ENCODE measurements at places on chromosomes 7 and 10.
A peak's percentile ranks its signal among the peaks of the same experiment; 100 is the strongest.

- DNase-seq, result no peak
Observed at GRCh38 chr10:1476455-1476803, 260.9 kb downstream of the ADARB2 start.

DNA sequence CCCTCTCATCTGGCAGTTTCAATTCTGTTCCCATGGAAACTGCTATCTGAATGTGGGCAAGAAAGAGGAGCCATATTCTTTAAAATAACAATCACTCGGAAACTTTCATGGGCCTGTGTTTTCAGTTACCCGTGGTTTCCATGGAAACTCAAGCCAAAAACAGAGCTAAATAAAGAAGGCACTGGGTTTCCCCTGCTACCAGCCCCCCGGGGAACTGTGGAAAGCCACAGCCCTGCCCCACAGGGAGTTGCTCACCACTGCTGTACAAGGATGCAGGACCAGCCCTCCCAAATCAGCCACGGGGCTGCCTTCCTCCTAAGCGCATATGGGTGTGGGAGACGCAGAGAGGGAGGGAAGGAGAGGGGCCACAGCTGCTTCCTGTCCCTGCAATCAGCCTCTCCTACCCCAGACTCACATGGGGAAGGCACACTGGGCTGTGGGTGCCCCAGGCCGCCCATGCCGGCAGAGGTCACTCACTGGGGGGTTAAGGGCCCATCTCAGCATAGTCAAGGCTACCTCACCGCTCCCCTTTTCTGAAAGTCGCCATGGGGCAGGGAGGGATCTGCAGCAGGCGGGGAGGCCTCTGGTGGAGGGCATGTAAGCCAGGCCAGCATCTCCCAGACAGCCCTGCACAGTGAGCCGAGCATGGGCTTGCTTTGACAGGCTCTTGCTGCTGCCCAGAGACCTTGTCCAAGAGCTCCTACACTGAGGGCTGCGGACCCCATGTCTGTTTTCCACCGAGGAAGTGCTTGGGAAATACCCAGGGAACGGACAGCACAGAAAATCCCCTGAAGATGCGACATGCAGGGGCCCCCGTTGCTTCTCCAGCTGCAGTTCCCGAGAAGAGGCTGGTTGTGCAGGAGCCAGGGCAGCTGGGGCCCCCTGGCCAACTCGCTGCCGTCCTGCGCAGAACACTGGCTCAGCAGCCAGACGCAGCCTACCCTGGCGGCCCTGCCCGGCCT lies 157.3 kb upstream of the PPP2R2D start:
- DNase-seq, result no peak

DNA sequence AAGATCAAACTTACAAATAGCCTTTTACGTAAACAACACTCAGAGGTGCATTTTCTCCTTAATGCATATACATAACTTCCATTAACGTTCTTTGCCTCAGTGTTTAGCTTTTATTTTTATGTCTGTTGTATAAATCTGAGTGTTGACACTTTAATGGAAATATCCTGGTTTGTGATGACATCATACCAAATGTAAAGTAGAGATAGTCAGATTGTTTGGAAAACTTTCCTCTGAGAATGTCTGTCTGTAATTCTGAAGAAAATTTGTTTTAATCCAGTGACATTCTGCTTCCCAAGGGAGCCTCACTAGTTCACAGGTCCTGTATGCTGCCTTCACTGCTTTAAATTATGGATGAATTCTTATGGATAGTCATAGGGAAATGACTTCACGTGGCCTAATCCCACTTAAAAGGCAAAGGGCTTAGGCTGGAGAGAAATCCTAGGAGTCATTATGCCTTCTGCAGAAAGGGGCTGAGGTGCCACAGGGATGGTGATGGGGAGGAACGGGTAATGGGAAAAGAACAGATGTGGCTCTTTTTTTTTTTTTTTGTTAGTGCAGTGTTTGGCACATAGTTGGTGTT lies 93.2 kb downstream of the DNAJB9 start:
- DNase-seq, result no peak

GRCh38 chr10:57959318-57960006 lies 308.2 kb downstream of the IPMK start:
- DNase-seq, result no peak

DNA sequence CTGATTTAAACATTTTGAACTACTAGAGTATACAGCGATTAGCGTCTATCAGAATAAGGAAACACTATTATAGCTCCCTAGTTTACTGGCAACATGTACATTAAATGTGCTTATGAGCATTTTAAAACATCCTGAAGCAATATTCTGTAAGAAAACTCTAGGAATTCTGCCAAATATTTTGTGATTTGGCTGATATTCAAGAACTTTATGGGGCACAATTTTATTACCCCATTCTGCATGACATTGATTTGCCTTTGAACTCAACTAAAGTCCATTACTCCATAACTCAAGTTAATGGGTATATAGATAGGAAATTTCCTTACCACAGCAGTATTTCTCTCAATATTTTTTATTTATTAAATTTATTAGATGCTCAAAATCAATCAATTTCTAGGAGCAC lies 369.9 kb upstream of the KCND2 start:
- DNase-seq, result no peak

DNA sequence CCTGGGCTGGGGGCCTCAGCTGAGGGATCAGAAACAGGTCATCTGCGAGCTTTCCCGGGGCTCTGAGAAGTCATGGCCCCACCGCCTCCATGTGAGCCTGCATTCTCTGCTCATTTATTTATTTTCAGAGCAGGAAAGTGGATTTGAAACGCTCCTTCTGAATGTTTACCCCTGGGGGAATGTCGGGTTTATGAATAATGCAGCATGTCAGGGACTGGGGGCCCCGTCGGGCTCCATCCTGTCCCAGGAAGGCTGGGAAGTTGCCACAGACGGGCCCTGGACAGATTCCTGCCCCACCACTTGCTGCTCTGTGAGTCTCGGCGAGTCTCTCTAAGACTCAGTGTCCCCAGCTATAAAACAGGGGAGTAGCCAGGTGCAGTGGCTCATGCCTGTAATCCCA lies 11.9 kb upstream of the GTF2IRD1 start:
- DNase-seq, result no peak

DNA sequence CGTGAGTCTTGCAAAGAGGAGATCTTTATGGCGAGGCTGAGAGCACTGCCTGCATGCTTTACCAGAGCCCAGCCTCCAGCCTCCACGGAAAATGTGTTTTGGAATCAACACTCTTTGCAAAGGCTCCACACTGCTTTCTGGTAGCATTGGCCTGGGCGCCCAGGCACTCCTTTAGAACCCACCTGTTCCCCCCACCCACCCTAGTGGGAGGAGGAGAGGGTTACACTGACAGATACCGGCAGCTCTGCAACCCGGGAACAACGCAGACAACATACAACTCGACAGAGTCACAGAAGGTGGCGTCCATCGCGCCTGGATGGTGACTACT lies 5.5 kb upstream of the MNX1 start:
- DNase-seq, result no peak

GRCh38 chr10:99926925-99927720 lies 82.6 kb downstream of the DNMBP start:
- DNase-seq, result peak; percentile 46

DNA sequence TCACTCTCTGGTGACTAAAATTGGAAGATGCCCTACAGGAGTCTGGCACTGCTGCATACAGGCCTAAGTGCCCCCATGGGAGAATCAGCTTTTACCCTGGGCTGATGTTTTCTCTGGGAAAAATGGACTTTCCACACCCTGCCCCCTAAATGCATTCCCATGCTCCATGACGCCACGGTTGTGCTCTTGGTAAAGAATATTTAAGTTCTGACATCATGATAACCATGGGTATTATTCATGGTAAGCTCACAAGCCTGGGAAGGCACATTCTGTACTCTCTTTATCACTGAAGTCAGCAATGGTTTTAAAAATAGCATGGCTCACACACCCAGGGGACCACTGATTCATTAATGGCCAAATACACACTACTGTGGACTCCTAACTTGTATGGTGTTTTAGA lies 43.4 kb downstream of the HIPK2 start:
- peak; percentile 68 for DNase-seq

DNA sequence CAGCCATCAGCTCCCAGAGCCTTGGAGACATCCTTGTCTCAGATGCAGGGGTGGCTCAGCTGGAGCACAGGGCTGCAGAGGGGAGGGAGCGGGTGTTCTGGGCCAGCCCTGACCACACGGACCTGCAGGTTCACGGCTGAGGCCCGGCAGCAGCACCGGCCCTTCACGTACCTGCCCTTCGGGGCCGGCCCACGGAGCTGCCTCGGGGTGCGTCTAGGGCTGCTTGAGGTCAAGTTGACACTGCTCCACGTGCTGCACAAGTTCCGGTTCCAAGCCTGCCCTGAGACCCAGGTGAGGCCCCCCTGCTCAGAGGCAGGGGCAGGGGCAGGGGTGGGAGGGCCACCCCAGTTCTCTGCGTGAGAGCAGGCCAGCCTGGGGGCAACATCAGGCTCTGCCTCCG lies 45.2 kb downstream of the PARP12 start:
- no peak for DNase-seq

DNA sequence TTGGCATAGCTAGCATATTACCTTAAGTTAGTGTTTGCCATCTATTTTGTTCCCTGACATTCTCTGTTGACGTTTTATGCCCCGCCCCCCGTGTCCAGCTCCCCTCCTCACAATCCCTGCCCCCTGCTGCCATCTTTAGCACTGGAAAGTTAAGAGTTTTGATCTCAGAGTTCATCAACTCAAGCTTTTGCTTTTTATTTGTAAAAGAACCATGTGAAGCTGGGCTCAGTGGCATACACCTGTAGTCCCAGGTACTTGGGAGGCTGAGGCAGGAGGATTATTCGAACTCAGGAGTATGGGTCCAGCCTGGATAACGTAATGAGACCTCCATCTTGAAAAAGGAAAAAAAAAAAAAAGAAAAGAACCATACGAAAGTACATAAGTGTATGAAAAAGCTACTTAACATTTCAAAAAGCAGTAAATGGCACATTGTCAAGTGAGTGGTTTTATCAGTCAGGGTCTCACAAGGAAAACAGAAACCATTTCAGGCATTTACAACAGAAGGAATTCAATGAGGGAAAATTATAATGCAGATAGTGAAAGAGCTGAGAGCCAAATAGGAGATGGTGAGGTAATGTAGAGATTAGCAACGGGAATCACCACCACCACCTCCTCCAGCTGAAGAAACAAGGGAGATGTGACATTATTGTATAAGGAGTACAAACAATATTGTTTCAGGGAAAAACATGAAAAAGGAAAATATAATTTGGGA lies 64.9 kb downstream of the MCU start:
- no peak for DNase-seq

- DNase-seq, result peak; percentile 79
Observed at GRCh38 chr10:3805201-3805790, 20.3 kb upstream of the KLF6 start.

GRCh38 chr7:27917119-27917518 lies 177.2 kb downstream of the TAX1BP1 start:
- DNase-seq, result no peak

DNA sequence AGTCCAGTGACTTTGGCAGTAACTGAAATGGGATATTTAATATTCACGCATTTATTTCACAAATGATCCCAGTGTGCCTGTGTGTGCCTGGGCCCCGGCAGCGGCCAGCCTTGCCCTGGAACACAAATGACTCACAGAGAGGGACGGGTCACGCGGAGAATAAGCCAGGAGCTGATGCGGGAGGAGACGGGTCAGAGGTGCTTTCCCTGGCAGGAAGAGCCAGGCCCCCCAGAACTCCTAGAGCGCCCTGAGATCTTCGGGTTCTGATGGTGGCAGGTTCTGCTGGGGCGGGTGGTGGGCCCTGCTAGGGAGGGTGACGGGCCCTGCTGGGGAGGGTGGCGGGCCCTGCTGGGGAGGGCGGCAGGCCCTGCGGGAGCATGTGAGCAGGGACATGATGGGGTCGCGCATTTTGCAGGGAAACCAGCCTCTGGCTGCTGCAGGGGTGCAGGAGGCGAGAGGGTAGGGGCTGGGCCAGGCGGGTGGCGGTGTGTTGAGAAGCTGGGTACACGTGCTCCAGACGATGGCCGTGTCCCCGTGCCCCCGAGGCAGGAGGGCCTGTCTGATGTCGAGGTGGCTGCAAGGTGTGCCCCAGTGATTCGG lies 84.2 kb upstream of the DIP2C start:
- no peak for DNase-seq

- DNase-seq, result no peak
Observed at GRCh38 chr7:156049366-156049765, 237.1 kb upstream of the SHH start.

GRCh38 chr10:127937915-127938463 lies 31.1 kb downstream of the PTPRE start:
- DNase-seq, result no peak

- DNase-seq, result no peak
Observed at GRCh38 chr10:7184660-7185366, 226.0 kb downstream of the SFMBT2 start.

DNA sequence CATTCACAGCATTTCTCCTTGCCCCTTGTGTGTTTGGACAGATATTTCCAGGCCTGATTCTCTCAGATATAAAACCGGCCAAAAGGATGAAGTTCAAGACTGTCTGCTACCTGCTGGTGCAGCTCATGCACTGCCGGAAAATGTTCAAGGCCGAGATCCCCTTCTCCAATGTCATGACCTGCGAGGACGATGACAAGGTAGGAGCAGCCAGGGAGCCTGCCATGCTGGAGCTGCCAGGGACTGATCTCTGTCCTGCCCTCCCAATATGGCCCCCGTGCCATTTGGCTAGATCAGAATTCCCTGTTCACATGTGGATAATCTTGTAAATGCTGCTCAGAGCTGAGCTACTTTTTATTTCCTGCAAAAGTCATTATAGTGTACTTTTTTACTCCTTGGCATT lies 87.8 kb downstream of the ADCY1 start:
- DNase-seq, result no peak

DNA sequence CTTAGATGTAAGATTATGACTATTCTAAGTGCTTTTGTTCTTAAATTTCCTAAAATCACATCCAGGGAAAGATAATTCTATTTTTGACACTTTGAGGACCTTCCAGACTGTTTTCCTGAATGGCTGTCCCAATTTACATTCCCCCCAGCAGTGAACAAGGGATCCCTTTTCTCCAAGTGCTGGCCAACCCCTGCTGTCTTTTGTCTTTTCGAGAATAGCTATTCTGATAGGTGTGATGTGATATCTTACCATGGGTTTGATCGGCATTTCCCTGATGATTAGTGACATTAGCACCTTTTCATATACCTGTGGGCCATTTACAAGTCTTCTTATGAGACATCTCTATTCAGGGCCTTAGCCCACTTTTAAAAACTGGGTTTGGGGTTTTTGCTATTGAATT lies 526.7 kb upstream of the FZD8 start:
- DNase-seq, result no peak

DNA sequence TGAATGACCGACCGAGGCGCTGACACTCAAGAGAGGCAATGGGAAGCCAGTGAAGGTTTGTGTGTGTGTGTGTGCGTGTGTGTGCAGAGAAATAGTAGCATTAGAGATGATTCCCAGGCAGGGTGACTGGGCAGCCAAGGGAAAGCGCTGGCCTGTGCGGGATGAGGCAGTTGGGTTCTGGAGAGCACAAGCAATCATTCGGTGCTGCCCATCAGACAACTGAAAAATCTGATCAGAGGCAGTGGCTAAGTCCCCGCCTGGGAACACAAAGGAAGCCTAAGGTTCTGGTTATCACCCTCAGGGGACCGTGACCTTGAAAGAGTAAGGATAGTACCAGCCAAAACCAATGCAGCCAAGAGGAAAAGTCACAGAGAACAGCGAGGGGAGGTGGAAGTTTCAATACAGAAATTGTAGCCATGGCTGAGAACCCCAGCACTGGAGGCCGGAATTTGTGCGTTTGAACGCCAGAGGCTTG lies 868 bp upstream of the PDCD4 start:
- DNase-seq, result no peak

GRCh38 chr10:13998163-13998835 lies 332.4 kb downstream of the FRMD4A start:
- DNase-seq, result no peak

GRCh38 chr10:98340261-98340939 lies 72.4 kb upstream of the LOXL4 start:
- no peak for DNase-seq

- DNase-seq, result no peak
Observed at GRCh38 chr7:252216-252965, 37.6 kb upstream of the FOXL3 start.

Data from kidney glomerular epithelial cell (primary cell).